ENCODE measurements at places on chromosomes 1 and 21.

DNA sequence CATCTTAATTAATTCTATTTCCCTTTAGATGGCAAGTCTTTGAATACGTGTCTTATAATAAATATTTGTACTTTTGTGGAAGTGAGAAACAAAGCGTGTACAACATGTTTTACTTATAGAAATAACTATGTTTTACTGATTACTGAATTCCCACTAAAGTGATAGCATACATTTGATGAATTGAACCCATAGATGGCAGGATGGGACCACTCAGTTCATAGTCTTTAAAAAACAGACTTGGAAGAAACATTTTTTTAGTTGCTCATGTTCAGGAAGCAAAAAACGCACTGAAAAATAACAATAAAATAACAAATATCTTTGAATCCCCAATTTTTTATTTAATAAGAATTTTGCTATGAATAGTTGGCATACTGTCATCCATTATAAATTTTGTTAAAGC is 507.1 kb upstream of the ZRANB2 start:
- no peak for DNase-seq

DNA sequence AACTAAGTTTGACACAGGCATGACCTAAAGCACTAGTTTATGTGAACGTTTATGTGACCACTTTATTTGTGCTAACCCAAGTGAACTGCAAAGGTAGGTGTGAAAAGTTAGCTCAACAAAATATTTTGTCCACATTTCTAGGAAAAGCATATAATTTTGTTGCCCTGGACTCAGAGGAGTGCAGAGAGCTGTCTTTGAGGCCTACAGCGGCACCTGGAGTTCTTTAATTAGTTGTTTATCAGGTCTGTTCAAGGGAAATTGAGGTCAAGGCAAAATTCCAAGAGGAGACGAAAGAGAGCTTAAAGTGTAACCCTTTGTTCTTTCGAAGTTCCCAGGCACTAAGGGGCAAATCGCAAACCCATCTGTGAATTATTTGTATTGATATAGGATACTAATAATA is 1.3 kb downstream of the GIPC2 start:
- no peak for DNase-seq

- DNase-seq, result no peak
Observed at GRCh38 chr1:171814692-171815091, 26.6 kb upstream of the DNM3 start.

DNA sequence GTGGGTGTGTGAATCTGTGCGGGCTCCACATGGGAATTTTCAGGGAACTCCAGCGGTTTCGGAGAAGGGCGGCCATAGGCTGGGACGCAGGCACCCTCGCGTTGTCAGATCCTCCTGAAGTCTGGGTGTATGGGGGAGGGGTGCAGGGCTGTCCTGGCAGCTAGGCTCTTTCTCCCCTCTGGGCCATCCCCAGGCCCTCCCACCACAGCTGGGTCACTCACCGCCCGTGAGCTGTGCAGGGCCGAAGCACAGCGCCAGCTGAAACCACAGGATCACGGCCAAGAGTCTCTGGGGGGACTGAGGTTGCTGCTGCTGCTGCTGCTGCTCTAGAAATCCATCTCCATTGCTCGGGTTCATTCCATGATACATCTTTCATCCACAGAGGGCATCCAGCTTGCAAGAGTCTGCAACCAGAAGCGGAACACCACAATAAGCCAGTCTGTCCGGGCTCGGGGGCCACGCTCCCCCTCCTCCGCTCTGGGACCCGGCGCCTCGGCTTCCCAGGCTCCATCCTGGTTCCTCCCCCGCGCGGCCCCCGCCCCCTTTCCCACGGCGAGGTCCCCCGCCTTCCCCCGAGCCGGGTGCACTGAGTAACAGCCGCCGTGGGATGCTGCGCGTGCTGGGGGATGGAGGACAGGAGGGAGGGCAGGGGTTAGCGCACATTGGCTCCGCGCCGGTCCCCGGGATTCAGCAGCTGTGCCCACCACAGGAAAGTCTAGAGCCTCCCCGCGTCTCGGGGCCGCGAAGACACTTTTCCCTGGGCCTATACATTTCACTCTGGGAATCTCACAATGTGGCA is 720 bp downstream of the SUSD4 start:
- no peak for DNase-seq

DNA sequence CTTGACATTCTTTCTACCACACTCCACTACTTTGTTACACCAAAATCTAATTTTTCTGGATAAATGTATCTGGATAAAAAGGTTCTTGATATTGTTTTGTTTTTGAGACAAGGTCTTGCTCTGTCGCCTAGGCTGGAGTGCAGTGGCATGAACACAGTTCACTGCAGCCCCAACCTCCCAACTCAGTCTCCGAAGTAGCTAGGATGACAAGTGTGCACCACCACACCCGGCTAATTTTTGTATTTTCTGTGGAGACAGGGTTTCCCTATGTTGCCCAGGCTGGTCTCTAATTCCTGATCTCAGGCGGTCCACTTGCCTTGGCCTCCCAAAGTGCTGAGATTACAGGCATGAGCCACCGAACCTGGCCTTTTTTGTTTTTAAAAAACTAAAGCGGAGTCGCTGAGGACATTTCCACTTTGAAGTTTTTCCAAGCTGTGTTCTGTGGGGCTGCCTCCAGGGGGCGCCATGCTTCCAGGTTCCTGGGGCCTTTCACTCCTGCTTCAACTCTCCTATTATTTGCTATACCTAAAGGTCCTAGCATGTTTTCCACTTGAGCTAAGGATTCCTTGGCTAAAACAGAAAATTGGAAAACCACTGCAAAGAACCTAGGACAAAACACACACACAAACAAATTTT is 14.1 kb upstream of the NCMAP start:
- no peak for DNase-seq

DNA sequence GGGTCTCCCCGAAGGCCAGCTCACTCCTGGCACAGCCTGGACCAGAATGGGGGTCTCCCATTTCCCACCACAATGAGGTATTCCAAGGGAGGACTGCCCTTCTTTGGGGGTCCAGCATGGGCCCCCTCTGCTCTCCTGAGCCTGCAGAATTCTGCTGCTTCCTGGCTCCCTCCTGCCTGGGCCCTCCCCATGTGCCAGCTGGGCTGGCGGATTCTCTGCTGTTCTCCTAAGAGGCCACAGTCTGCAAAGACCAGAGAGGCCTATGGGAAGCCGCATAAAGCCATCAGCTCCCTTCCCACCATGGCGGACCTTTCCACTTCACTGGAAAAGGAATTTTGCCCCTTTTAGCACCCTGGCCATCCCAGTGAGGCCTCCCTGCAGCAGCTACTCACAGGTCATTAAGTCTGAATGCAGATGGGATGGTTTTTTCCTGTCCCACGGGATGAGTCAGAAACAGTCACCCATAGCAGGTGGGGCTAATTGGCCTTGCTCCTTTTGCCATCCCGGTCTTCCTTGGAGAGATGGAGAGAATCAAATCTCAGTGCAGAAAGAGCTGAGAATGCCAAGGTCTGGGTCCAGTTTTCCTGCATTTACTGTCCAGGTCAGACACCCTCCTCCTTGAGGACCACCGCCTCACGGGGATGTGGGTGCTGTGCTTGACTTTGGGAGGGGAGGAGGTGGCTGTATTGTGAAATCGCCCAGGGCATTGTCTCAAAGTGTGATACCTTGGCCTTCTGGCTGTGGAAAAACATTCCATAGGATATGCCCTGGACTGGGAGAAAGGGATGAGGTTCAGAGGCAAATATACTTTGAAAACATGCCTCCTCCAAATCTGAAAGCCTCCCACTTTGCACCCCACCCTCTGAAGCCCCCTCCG is 23.2 kb downstream of the MYBPH start:
- DNase-seq, result no peak

GRCh38 chr1:87030740-87031690 is 116.6 kb downstream of the HS2ST1 start:
- DNase-seq, result no peak

- DNase-seq, result no peak
Observed at GRCh38 chr1:53783056-53783455, 44.1 kb upstream of the GLIS1 start.

- DNase-seq, result no peak
Observed at GRCh38 chr21:39869141-39869818, 2.0 kb downstream of the PCP4 start.

DNA sequence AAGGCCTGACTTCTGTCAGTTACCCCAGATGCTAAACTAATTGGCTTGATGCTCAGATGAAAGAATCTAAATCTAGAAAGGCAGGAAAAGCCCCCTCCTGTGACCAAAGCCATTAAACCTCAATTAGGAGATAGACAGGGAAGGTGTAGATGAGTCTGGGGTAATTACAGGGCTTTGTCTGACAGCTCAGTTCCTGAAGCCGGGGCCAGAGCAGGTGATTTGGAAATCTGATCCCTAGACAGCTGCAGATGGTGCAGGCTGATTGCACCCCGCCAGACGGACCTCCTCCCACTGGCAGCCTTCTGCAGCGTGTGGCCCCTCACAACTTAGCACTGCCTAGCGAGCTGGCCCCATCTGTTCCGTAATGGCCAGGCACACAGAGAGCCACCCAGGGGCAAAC is 395.1 kb downstream of the HLX start:
- DNase-seq, result no peak

GRCh38 chr1:172966844-172967540 is 83.7 kb downstream of the TNFSF18 start:
- DNase-seq, result no peak

Measured in CD4-positive, alpha-beta T cell treated with Interleukin-1 beta for 1 hour (primary cell).